ENCODE measurements at places on chromosomes 16 and 17.

DNA sequence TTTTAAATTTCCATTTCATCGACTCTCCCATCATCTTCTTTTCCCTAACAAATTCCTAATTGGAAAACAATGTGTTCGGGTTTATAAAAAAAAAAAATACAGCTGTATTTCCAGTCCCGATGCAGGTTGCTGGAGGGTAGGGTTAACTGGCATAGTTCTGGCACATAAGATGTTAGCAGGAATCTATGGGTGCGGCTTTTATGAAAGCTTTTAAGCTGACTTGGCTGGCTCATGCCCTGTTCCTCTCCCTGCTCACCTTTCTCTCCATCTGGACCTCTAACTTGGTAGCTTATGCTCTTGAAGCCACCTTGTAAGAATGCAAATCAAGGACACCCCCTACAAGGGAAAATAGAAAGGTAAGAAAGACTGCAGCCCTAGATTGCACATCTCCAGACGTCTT, 33.2 kb upstream of the KCNJ2 start:
- DNase-seq = no peak

GRCh38 chr16:9297437-9298113, 206.1 kb downstream of the HAPSTR1 start:
- no peak for DNase-seq

DNA sequence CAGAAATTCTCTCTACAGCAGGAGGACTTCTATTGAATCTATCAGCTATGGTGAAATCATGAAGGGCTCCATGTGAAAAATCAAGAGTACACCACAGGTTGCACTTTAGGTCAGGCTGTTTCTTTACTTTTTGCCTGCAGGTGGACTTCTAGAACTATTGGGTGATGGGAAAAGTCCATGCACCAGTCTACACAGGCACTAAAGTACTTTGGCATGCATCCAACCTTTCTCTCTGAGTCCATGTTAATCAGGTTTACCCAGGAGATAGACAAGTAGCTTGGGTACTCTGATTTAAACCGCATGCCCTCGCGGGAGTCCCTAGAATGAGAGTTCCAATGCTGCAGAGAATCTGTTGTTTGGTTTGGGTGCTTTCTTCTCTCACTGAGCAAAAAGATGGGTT, 9.1 kb upstream of the ANKFN1 start:
- no peak for DNase-seq

DNA sequence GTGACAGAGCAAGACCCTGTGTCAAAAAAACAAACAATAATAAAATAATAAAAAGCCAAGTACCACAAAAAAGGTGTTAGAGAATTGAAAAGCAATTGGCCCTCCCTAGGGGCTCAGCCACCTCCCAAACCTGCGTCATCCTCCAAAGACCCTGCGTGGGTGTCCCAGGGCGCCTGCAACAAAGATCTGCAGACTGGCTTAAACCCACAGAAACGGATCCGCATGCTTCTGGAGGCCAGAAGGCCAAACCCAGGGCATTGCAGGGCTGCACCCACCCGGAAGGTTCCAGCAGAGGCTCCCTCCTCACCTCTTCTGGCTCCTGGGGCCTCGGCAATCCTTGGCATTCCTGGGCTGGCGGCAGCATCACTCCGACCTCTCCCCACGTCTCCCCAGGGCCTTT, 1.5 kb downstream of the ENPP7 start:
- no peak for DNase-seq

DNA sequence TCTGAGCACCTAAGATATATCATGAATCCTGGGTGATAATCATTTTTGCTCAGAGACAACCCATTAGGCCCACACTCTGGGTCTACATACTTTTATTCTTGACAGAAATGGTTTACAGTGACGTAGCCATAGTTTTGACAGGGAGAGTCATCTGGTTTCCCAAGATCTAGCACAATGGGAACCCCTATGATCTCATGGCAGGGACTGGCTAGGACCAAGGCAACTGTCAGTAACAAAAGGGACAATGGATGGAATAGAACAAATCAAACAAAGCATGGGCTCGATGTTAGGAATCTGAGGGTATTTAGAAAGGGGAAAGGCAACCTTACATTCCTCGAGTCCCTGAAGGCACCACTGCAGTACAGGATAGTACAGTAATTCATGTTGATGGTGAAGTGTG, 20.5 kb downstream of the CFAP97D1 start:
- no peak for DNase-seq
